ENCODE measurements at places on chromosomes 11 and 22.

GRCh38 chr11:60767388-60767811 is 10.7 kb downstream of the MS4A15 start:
- DNase-seq: no peak

GRCh38 chr11:70290361-70291065 is 20.0 kb downstream of the PPFIA1 start:
- no peak for DNase-seq

- DNase-seq: no peak
These were observed 7.2 kb downstream of the ZC3H7B start for GRCh38 chr22:41308544-41308947.

DNA sequence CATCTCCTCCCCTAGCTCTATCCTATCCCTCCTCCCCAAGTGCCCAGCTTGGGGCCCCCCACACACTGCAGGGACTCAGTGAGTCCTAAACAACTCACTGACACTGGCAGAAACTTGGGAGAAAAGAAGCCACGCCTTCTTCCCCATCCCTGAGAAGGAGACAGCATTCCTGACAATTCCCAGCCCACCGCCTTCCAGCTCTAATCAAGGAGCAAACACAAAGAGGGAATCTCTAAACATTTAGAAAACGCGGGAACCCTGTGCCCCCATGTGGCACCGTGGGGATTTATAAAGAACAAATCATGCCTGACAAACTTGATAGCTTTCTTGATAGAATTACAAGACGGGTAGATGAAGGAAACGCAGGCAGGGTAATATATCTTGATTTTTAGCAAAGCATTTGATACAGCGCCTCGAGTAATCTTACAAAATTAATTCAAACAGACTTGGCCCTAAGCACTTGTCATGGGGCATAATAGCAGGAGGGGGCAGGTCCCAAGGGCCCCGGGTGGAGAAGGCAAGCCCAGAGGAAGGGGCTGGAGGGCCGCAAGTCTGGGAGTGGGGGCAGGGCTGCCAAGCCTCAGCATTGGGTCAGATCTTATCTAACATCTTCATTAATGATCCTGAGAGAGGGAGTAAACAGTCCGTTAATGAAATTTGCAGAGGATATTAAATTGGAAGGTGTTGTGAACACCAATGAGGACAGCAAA is 4.5 kb downstream of the CHST1 start:
- no peak for DNase-seq

GRCh38 chr11:71425860-71426259 is 22.3 kb downstream of the DHCR7 start:
- no peak for DNase-seq

DNA sequence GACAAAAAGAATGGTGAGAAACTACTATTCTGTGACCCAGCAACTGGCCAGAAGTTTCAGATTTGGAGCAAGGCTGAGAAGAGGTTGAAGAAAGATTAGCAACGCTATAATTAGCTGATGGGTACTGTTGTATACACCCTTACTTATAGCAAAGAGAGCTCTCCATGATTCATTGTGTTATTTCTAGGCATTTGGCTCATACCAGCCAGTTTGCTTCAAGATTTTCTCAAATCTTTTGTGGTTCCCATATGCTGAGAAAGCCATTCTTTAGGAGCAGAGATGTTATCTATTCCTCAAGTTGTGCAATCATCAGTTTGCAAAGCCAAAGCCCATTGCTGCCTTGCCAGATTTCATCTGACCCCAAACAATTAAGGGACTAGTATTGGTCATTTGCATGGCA is 179.4 kb downstream of the ETS1 start:
- DNase-seq: no peak

- DNase-seq: no peak
These were observed 86.5 kb upstream of the SLC25A18 start for GRCh38 chr22:17476838-17477237.

GRCh38 chr22:21718499-21718898 is 17.1 kb downstream of the YPEL1 start:
- no peak for DNase-seq
